ENCODE measurements at places on chromosomes 4 and X.

DNA sequence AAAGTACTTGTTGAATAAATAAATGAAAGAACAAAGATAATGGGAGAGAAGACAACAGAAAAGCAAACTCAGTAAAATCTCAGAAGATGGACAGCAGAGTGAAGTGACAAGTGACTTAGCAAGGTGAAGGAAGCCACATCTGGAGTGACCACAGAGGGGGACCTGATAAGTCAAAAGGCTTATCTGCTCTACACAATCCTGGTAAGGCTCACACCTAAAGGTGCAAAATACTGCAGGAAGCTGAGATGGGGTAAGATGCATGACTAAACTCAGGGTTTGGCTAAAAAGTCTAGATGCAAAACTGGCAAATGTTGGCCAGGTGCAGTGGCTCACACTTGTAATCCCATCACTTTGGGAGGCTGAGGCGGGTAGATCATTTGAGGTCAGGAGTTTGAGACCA, 22.2 kb downstream of the TRMT2B start:
- no peak for DNase-seq

GRCh38 chr4:83369831-83370639, 35.4 kb upstream of the HPSE start:
- DNase-seq, result no peak

GRCh38 chrX:145694048-145694447, 123.6 kb upstream of the SLITRK2 start:
- DNase-seq, result no peak

DNA sequence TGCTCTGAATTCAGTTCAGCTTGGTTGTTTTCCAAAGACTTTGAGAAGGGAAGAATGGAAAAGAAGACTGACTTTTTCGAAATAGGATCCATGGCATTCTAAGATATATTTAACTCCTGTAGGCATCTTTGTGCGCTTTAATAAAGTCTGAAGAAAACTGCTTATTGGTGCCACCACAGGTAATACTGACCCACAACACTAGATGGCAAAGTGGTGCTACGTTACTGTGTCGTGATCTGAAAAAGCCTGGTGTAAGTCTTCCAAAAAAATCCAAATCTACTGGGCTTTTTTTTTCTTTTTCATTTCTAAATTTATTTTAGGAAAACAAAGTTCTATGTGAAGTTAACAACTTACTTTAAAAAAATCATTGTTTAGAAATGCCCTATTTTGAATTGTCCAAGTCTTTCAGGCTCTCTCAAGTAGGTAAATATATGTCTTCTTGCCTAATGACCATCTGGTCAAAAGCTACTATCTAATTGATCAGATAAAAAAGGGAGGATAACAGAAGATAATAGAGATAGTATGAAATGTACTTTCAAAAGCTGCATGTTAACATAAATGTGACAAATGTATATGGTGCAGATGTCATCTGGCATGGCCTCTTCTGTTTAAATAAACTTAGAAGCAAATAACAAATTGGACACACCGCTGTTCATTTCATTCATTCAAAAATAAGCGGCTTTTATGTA, 47.0 kb upstream of the MID1IP1 start:
- DNase-seq, result no peak

DNA sequence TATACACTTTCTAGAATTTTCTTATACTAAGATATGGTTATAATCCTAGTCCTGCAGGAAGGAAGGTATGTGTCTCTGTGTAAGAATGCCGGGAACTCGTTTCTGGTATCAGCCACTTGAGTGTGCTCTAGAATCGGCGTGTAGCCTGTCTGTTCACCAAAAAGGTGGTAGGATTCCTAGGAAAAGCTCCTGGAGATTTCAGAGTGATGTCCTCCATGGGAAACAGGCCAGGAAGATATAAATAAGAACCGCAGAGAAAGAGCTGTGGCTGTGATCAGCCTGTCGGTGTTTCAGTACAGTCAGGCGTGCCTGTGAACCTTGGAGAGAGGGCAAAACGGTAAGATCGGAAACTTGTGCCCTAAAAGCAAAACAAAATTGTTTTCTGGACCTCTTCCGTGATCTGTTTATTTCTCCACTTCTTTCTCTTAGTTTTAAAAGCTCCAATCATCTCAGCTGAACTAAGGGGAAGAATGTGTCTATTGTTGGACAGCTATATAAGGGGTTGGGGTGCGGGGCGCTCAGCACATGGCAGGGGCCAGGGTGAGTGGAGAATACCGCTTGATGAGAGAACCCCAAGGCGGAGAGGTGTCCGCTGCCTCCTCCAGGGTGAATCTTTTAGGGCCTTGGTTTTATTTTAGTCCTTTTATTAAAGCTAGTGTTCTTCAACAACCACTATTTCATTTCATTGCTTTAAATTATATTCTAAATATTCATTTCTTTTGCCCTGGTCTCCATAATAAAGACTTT, 303.8 kb upstream of the TENM3 start:
- no peak for DNase-seq

- no peak for DNase-seq
Observed at GRCh38 chr4:165418073-165418472, 39.3 kb downstream of the CPE start.

DNA sequence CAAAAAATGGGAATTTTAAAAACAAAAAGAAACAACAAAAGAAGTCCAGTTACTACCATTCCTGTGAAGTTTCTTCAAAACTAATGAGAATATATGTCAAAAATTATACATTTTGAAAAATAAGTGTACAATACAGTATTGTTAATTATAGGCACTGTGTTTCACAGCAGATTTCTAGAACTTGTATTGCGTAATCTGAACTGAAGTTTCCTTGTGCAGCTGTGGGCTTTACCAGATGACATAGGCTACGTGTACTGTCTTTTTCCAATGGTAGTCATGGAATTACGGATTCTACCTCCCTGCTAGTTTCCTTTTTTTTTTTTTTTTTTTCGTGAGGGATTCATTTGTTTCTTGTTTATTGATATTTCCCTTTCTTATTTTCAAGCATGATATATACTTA, 113.8 kb upstream of the GABRA2 start:
- DNase-seq, result no peak

DNA sequence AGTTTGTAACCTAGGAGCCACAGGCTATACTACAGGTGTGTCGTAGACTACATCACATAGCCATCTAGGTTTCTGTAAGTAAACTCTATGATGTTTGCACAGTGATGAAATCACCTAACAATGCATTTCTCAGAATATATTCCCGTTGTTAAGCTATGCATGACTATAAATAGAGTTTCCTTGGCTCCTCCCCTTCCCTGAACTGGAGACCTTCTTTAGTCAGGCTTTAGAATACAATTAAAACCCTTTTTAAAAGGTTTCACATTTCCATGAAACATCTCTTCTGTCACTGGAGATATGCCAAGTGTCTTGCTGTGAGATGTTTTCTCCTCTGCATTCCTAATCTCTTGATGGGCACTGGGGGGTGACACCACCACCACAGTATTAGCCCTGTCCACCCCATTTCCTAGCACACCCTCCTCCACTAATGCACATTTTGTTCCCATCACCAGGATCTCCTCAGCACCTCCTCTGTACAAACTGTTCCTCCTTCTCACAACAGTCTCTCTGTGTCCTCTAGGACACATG, 334.6 kb upstream of the CPEB2 start:
- no peak for DNase-seq

DNA sequence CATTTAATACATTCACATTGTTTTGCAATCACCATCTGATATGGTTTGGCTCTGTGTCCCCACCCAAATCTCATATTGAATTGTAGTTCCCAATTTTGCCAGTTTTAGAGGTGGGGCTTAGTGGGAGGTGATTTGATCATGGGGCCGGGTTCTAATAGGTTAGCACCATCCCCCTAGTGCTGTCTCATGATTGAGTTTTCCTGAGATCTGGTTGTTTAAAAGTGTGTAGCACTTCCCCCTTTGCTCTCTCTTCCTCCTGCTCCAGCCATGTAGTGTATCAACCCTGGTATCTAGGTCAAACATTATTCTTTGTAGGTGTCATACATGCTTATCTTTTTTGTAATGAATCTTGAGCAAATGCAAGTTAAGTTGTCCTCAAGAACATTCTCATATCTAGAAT, 83.3 kb upstream of the KIT start:
- no peak for DNase-seq

- no peak for DNase-seq
Observed at GRCh38 chr4:86054286-86055032, 305.4 kb downstream of the MAPK10 start.

DNA sequence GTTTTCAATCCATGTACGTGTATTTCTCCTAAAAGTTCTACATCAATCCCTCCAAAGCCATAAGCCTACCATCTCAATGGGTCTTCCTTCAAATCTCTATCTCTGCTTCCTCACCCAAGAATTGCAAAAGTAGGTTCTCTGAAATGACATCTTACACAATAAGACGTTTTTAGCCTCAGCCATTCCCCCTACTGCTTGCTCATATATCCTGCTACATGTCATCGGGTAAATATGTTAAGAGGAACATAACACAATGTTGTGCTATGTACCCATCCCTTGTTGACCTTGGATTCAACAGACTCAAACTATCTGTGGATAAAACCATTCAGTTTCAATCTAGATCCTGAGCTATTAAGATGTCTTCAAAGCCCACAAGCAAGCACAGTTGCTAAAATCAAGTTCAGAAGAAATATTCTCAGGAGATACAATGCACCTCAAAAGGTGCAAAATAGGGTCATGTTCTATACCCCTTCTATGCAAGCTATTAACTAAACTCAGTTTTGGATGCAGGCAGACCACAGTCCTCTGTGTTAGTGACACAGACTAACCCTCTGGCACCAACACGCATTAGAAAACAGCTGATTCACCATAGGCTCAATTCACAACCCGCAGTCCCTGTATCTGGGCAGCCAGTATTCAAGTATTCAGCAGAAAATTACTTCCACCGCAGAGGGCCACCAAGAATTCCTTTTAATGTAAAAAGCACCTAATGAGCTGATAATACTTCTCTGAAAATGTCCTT, 56.8 kb downstream of the CD99L2 start:
- no peak for DNase-seq

- DNase-seq, result no peak
Observed at GRCh38 chr4:143307531-143307930, 29.1 kb upstream of the GAB1 start.

GRCh38 chr4:122710434-122711308, 21.8 kb upstream of the BBS12 start:
- DNase-seq, result no peak

DNA sequence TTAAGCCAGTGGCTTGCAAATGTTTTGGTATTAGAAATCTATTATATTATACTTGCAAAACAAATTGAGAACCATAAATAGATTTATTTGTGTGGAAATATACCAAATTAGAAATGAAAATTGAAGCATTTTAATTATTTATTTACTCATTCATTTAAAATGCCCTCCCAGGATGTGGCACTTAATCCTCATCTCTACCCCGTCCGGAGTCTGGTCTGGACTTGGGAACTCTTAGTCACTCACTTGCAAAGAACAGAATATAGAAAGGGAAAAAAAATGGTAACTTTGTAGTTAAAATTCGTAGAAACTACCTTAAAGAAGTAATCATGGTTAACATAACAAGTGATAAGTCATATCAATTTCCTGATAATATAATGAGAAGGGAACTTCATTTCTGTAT, 775.9 kb upstream of the INTU start:
- DNase-seq, result no peak

DNA sequence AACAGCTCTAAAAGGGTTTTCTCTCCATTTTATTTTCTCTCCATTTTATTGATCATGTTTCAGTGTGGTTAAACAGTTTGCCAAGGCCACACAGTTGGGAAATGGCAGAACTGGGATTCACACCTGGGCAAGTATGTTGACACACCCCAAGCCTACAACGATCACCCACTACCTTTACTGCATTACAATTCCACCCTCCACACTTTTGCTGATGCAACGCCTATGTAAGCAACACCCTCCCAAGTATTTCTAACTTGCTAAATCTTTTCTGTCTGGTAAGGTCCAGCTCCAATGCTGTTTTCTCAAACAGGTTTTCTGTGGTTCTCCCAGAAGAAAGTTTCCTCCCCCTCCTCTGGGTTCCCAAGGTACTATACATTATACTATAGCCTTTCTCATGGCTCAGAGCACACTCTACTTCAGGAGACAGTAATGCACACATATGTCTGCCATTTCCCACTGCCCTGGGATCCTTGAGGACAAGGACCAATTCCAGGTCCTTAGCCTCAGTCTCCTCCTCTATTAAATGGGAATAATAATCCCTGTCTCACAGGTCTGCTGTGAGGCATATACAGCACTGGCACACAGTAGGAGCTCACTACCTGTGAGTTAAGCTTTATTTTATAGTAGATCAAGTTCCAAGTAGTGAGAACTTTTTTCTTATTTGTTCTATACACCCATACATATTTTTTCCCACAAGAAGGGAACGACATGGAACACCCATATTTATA, 27.9 kb downstream of the IQSEC2 start:
- DNase-seq, result no peak

- DNase-seq, result no peak
Observed at GRCh38 chr4:77454858-77455257, 150.8 kb upstream of the CXCL13 start.

DNA sequence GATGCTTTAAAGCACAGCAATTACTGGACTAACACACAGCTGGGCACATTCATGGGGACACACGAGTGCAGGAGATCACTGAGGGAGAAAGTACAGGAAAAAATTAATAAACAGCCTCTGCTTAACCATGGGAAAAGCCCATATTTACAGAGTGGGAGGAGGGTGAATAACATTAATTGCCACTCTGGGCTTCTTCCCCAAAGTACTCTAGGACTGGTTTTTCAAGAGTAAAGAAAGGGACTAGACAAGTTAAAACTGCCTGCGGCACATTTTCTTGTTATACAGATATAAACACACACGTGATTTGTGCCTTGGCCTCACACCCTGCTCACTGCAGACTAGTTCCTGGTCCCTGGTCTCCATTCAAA, 179.7 kb upstream of the TET2 start:
- no peak for DNase-seq

GRCh38 chr4:38017609-38018008, 57.4 kb downstream of the PTTG2 start:
- no peak for DNase-seq

- DNase-seq, result no peak
Observed at GRCh38 chrX:10206317-10206716, 49.5 kb downstream of the CLCN4 start.

DNA sequence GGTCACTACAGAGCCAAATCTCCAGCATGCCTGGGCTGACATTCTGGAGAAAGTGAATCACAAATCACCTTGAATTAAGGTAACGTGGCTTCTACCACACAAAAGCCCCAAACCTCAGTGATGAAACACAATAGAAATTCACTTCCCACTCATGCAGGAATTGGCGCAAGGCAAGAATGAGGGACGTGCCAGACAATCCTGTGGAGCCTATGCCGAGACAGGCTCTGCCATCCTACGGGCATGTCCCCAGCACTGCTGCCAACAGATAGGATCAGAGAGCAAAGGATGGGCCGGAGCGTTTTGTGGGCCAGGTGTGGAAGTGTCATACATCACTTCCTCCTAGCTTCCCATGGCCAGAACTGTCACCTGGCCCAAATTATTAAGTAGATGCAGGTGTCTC, 118.0 kb downstream of the IRF2 start:
- no peak for DNase-seq

- no peak for DNase-seq
Observed at GRCh38 chr4:70778888-70779422, 57.2 kb downstream of the RUFY3 start.

DNA sequence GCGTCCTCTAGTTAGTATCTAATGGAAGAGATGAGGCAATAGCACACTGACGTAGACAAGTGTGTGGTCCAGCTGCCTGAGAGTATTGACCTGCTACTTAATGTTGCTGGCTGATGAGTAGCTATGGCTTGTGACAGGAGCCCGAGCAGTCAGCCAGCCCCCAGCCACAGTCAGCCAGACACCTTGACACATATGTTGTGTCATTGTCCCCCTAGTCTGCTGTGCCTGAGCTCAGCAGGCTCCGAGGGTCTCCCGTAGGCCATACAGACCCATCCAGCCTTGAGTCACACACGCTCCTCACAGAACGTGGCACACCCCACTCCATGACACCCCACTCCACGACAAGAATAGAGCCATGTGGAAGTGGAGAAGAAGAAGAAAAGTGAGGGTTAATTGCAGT, 362.1 kb downstream of the UNC5C start:
- DNase-seq, result no peak

All from cortex of kidney (tissue), 1 donor.